Hepatocyte (in vitro differentiated cells): ENCODE measurements at places on chromosomes 3 and 15.

- DNase-seq, result no peak
Measured at GRCh38 chr3:65807225-65807624, 231.5 kb downstream of the MAGI1 start.

GRCh38 chr3:120681506-120682038 lies 467 bp downstream of the HGD start:
- no peak for DNase-seq

GRCh38 chr15:62934236-62934971 lies 108.1 kb upstream of the TPM1 start:
- no peak for DNase-seq

DNA sequence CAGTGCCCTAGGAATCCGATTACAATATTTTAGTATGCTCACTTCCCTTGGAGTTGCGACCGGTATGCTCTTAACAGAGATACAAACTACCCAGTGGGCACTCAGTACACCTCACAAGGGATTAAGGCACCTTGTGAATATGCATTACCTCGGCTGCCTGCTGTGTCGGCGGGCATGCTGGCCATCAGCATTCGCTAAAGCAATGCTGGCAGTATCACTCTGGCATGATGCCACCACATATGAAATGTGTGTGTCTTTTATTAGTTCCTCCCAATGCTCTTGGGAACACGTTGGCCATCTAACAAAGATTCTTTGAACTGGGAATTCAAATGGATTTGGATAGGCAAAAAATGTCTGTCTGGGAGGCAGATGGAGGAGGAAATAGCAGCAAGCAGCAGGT lies 67.4 kb upstream of the FOXB1 start:
- no peak for DNase-seq

- DNase-seq, result peak; percentile 49
Measured at GRCh38 chr3:3798631-3799113, 559 bp upstream of the LRRN1 start.

GRCh38 chr15:70048198-70048565 lies 49.5 kb downstream of the TLE3 start:
- DNase-seq, result no peak

DNA sequence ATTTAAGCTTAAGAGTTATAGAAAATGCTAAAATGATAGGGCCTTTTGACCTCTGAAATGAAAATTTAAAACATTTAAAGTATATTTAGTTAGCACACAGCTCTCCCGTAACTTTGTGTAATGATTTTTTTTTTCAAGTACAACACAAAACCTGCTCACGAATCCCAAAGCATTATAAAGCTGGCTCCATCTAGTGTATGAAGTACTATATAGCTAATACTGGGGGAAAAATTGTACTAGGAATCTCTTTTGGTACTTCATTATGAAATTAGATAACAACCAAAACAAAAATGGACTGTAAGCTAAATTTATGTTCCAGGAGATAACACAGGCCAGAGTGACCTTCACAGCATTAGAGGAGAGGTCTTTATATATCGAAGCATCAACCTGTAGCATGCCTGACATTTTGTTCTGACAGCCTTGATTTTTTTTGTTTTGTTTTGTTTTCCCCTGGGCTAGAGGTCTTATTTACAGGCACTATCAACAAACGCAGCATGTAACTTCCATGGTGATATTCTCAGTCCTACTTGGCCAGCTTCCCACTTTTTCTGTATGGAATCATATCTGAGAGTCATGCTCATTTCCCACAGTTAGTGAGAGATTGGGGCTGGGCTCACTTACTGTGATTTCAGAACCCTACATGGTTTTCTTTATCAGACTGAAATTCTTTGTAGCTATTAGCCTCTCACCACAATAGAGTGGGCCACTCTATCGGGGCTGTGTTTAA lies 116.3 kb downstream of the MITF start:
- DNase-seq, result peak; percentile 41

DNA sequence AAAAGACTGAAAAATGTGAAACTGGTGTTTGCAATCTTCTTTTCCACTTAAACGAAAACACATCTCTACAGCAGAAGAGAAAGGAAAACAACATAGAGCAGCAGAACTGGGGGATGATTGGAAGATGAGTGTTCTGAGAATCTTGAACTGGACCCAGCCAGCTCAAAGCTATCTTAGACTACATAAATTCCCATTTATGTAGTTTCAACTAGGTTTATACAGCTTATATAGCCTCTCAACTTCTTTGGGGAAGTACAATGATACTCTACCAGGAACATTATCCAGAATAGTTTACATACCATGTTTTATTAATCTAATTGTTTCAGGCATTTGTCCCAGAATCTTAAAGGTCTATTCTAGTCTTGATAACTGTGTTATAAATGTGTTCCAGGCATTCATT lies 658.2 kb upstream of the LMCD1 start:
- DNase-seq, result peak; percentile 35

GRCh38 chr3:20060974-20061685 lies 20.9 kb downstream of the KAT2B start:
- no peak for DNase-seq

- no peak for DNase-seq
Measured at GRCh38 chr3:157789162-157789561, 285.9 kb upstream of the VEPH1 start.

- DNase-seq, result no peak
Measured at GRCh38 chr3:192273001-192273696, 454.2 kb downstream of the FGF12 start.

DNA sequence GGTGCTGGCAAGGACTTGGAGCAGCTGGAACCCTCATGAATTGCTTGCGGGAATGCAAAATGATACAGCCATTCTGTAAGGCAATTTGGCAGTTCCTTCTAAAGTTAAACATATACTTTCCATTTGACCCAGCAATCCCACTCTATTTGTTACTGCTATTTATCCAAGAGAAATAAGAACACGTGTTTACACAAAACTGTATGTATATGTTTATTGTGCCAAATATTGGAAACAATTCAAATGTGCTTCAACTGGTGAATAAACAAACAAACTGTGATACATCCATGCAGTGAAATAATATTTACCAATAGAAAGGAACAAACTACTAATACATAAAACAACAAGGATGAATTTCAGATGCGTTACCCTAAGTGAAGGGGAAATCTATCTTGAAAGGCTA lies 60.0 kb upstream of the NTRK3 start:
- no peak for DNase-seq

- no peak for DNase-seq
Measured at GRCh38 chr3:48402281-48402732, 27.6 kb downstream of the PLXNB1 start.

- no peak for DNase-seq
Measured at GRCh38 chr3:157111518-157111917, 48.4 kb downstream of the CCNL1 start.

GRCh38 chr3:131778526-131778925 lies 256.3 kb downstream of the CPNE4 start:
- no peak for DNase-seq

DNA sequence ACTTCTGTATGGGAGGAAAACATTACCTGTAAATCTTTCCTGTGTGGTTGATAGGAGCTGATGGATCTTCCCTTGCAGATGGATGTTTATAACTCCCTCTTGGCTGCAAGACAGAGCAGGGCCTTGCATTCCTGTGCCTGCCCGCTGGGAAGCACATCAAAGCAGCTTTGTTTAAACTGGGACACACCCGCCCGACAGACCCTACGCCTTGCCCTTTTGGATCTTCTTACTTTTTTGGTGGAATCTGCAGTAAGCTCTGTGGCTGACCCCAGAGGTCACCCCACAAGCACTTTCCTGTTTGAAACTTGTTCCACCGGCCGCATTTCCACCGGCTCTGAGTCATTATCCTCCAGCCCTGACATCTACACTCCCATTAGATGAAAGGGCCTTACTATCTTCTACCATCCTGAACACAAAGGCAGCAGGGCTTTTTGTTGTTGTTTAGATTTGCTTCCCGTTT lies 244.1 kb upstream of the STT3B start:
- peak; percentile 64 for DNase-seq

DNA sequence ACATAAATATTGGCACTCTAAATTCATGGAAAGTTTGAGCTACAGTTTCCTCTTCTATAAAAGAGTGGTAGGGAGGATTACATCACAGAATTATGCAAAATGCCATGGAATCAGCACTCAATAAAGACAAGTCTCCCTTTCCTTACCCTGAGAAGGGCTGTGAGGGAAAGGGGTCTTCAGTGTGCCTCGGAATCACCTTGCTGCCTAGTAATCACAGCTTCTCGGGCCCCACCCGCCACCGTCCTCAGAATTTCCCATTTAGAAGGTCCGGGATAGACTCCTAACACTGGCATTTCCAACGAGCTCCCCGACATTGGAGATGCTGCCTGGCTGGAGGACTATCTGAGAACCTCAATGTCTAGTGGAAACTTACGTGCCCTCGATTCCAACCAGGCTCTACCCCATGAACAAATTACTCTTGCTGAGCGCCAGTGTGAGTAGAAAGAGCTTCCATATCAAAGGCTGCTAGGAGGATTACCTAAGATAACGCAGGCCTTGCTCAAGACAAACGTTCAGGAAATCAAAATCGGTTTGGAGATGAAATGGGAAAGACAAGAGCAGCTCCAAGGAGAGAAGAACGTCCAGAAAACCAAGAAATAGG lies 92.1 kb upstream of the CHD2 start:
- DNase-seq, result peak; percentile 41

DNA sequence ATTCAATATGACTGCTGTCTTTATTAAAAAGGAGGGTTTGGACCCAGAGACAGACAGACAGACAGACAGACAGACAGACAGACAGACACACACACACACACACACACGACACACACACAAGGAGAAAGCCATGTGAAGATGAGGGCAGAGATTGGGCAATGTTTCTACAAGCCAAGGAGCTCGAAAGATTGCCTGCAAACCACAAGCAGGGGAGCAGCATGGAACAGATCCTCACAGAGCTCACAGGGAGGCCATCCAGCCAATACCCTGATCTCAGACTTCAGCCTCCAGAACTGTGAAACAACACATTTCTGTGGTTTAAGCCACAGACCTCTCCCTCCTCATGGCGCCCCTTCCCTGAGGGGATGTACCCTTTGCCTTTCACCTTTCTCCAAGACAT lies 35.8 kb upstream of the ABHD2 start:
- no peak for DNase-seq

DNA sequence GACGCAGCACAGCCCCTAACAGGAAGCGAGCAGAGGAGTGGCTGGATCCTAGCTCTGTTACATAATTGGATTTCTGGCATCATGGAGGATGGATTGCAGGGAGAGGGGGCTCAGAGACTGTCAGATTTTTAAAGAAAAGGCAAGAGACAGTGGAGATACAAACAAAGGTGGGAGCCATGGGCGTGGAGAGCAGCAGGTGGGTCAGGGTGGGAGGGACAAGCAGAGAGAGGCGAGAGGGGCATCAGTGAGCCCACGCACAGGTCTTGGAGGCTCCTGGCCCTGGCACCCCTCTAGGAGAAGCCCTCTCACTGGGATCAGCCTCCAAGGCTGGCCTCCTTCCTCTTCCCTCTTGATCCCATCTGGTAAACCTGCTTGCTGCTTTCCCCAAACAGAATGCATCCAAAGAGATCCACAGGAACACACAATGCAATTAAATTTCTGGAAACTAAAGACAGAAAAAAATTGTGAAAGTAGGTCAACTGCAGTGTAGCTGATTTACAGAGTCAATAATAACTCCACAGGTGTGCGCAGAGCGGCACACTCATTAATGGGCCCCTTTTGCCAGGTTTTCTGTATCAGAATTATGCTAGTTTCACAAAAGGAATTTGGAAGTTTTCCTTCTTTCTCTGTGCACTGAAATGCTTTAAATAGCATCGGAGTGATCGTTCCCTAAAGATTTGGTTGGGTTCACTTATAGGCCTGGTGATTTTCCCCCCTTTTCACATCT lies 66.1 kb downstream of the LSM3 start:
- DNase-seq, result no peak

DNA sequence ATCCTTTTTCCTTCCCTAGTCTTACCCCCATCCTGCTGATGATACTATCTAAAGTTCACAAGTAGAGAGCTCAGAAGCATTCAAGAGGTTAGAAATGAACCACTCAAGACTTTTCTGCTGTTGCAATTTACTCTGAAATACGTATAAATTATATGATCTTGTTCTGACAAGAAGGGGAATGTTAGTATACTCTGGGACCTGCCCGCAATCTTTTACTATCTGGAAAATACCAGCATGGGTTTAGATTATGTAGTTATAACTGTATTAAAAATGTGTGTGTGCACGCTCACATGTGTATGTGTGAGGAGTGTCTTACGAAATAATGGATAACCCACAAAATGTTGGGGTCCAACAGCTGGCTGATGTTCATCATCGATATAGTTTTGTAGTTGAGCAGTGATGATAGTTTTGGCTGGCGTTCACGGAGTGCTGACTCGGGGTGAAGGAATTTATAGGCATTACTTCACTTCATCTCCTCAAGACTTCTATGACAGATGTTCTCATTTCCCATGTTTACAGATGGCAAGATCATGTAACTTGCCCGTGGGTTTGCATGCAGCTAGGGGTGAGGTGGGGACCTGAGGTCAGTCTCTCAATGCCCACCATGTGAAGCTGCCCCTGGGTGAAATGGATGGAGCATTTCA lies 297.5 kb upstream of the LYSMD4 start:
- no peak for DNase-seq

DNA sequence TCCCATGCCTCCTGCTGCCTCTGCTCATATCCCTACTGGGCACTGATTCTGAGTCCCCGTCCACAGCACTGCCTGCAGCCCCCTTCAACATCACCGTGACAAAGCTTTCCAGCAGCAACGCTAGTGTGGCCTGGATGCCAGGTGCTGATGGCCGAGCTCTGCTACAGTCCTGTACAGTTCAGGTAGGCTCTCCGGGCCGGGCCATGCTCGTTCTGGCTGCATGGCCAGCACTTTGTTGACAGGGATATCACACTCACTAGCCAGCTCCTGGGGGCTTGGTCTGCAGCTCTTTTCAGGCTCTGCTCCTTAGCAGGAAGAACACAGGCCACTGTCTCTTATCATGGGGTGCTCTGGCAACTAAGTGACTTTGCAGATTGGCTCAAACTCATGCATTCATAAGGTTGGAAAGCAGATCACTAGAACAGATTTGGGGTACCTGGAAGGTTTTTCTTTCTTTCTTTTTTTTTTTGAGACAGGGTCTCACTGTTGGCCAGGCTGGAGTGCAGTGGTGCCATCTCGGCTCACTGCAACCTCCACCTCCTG lies 6.0 kb downstream of the TYRO3 start:
- DNase-seq, result no peak

DNA sequence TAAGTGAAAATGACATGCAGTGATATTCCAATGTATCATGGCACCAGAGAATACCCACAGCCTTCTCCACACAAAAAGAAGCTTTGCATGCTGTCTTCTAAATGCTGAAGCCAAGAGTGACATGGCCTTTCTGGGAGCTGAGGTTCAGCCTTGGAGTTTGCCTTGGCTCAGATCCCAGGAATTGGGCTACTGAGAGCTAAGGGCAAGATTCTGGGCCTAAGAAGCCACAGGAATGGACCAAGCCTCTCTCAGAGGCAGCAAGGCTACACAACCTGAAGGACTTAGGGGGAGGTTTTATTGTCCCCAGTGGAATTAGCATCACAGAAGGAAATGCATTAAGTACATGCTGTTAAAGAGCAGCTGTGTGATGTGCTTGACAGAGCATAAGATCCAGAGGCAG lies 1078.5 kb downstream of the TUSC7 start:
- no peak for DNase-seq
